CD8-positive, alpha-beta memory T cell (primary cell): ENCODE measurements at places on chromosomes 5 and 9.

GRCh38 chr9:111926421-111926875 is 29.8 kb downstream of the UGCG start:
- peak; percentile 29 for DNase-seq

DNA sequence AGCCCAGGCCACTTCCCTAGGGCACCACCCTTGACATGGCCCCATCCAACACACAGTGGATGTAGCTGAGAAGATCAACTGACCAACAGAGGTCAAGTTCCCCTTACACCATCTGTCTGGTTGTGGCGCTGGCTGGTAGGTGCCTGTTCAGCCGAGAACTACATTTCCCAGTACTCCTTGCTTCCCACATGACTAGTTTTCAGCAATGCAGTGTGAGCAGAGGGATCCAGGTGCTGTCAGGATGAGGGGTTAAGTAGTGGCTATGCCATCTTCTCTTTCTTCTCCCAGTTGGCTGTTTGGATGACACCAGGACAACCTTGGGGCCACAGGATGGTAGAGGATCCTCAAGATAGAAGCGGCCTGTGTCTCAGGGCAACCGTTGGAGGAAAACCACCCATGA is 48.6 kb upstream of the SH3PXD2B start:
- no peak for DNase-seq

GRCh38 chr5:1915316-1915715 is 32.6 kb upstream of the IRX4 start:
- DNase-seq, result no peak

- DNase-seq, result no peak
Observed at GRCh38 chr5:36897616-36898015, 21.0 kb downstream of the NIPBL start.

- DNase-seq, result no peak
Observed at GRCh38 chr9:129178568-129179382, 714 bp upstream of the IER5L start.

DNA sequence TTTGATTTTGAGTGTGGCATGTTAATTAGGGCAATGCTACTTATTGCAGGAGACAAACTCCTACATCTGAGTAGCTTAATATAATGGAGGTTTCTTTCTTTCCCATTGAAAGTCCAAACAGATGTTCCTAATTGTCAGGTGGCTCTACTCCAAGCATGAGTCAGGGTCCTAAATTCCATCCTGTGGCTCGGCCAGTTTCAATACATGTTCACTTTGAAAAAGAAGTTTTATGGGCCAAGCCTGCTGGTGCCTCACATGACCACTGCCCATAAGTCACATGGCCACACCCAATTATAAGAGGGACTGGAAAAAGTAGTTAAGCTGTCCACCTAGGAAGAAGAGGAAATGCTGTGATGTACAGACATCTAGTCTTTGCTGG is 170.4 kb downstream of the ARRDC3 start:
- DNase-seq, result no peak

DNA sequence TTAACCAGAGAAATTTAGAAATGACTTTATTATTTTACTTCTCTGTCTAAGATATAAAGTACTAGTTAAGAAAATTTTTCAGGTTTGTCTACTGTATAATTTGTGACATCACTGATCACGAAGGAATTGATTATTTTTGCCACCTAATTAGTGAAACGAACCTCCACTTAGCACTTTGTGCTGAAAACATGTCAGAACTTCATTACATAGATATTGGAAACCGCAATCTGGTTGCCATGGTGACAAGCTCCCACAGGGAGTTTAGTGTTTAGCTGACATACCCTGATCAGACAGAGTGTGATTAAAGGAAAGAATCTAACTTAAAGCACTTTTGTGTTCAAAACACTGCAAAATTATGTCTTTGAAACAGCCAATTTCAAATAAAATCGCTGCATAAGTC is 668.4 kb upstream of the CCNG1 start:
- DNase-seq, result no peak

GRCh38 chr5:148336704-148337435 is 1.5 kb downstream of the SPINK9 start:
- DNase-seq, result no peak

- no peak for DNase-seq
Observed at GRCh38 chr5:138450971-138451370, 12.1 kb downstream of the REEP2 start.

- DNase-seq, result no peak
Observed at GRCh38 chr9:92942688-92943616, 4.4 kb upstream of the FGD3 start.

DNA sequence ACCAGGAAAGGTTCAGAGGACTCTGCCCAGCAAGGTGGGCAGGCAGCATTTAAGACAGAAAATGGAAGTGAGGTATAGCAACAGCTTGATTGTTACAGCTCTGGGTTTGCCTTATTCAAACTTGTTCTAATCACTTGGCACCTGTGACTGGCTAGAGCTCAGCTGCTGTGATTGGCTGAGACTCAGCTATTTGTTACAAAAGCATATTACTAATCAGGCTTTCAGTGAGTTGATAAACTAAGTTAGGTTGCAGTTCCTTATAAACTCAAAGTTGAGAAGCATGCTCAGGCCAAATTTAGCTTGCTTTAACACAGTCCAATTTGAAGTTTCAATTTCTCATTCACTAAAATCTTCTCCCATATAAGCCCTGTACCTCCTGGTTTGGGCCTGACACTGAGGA is 56.3 kb downstream of the GDA start:
- no peak for DNase-seq
